AG08396 (cell line): ENCODE measurements at places on chromosomes 6 and 20.

- peak; percentile 64 for DNase-seq
These were observed 6.0 kb upstream of the LATS1 start for GRCh38 chr6:149723771-149724417.

DNA sequence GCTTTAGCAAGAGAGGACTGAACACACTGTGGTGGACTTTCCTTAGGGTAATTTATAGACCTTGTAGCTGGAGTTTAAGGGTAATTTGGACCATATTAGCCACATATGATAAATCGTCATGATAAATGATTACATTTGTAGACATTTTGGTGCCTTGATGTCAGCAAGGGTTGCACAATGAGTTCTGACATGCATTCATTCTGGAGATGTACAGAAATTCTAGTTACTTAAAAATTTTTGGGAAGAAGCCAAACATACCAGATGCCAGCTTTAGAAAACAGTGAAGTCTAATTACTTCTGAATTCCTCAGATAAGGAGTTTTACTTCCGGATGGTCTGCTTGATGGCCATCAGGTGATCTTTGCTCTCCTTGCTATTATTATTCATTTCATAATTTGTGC, 653.1 kb downstream of the TBC1D32 start:
- DNase-seq, result no peak

- DNase-seq, result no peak
These were observed 211.9 kb upstream of the PMEPA1 start for GRCh38 chr20:57921676-57922075.

GRCh38 chr6:68502946-68503345, 132.1 kb upstream of the ADGRB3 start:
- DNase-seq, result no peak

- DNase-seq, result peak; percentile 34
These were observed 62.4 kb downstream of the FAM229B start for GRCh38 chr6:112149719-112150263.

DNA sequence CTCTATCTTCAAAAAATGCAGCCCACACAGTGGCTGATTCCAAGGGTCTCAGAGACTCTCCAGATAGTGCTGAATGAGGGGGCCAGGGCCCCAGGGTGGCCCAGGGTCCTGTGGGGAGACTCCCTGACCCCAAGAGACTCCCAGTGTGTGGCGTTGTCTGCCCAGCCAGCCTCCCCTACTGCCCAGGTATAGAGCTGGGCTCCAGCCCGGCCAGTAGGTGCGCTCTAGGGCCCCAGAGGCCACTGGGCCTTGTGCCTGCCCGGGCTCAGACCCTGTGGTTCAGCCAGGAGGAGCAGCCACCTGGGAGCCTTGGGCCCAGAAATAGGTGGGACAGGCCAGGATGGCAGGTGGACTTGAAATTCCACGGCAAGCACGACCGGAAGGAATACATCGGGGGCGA, 30.3 kb upstream of the GATA5 start:
- DNase-seq, result no peak

- no peak for DNase-seq
These were observed 6.7 kb downstream of the SDC4 start for GRCh38 chr20:45341579-45341938.

DNA sequence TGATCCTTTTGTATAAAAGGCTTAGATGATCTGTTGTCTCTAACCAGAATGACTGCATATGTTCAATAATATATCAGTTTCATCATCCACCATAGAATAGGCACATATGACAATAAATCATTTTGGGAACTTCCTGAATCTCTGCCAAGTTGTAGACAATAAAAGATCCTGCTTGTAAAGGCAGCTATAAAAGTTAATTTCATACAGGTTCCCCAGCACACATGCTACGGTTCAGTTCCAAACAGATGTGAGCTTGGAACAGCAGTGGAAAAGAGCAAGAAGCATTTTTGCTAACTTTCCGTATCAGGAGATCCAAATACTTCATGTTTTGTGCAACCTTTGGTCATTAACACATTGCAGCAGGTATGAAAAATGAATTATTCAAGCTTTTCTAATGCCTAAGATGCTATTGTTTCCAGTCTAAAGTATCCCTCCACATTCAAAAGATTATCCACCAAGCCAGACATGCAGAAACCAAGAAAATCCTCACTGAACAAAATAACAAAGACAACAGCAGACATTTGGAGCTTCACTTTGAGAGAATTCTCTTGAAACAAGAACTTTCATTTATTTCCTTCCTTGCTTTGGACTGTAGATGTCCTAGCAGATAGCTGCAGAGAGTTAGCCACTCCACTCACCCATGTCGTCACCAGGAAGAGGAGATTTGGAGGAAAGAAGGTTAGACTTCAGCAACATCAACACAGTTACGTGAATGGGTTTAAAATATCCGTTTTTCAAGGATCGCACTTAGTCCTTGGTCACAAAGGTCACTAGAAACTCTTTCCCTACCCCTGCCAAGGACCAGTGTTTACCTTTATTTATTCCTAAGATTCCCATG, 453.5 kb upstream of the JARID2 start:
- DNase-seq, result no peak

GRCh38 chr6:170545405-170545804, 7.7 kb downstream of the PSMB1 start:
- DNase-seq, result no peak

GRCh38 chr6:3631877-3632276, 119.6 kb downstream of the PXDC1 start:
- no peak for DNase-seq

GRCh38 chr20:56257604-56258003, 9.1 kb downstream of the MC3R start:
- DNase-seq, result no peak

DNA sequence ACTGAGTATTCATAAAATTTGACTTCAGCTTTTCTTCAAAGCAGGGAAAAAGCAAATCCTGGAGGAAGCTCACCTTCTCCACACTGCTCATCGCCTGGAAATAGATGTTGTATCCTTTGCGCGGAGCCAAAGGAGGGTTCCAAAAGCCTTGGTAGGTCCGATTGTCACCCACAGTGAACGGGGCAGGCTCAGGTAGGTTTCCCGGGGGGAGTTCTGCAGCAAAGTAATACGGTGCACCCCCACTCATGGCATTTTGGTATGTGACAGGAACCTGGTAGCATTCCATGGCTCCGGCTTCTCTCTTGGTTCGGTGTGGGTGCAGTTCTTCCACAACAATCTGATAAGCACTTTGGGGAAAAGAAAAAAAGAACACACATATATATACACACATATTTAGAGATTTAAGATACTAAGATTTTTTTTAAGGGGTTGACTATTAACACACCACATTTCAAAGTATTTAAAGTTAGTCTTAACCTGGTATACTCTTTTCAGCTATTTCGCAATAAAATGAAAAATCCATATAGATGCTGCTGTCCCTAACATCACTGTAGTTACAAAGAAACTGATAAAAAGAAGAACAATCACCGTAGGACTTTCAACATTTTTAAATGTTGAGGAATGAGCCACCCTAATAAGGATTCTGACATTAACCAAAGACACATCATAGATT, 166.7 kb upstream of the THEMIS start:
- DNase-seq, result no peak
